GM19239 (cell line): ENCODE measurements at places on chromosomes 2 and 18.

DNA sequence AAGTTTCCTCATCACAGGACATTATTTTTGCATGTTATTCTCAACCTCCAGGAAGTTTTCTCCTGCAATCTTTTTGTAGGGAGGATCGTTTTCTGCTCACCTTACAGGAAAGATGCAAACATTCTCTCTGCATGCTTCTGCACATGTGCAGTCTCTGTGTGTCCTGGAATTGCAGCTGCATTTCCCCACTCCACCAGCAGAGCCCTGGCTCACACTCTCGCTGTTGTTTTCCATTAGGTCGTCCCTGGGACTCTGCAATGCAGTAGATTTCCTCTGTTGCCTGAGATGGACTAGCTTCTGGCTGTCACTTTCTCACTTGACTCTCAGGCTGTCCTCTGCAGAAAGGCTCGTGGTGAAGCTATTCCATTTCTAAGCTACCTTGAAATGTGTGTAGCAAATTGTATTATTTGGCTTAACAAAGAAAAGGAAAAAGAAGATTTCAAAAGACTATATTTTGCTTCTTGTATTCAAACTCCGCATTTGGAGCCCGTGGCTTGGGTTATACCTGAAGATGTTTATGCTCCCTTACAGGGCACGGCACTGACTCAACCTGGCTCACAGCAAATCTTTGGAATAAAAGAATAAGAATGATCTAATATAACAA lies 346.7 kb downstream of the RAD51AP2 start:
- DNase-seq, result no peak

DNA sequence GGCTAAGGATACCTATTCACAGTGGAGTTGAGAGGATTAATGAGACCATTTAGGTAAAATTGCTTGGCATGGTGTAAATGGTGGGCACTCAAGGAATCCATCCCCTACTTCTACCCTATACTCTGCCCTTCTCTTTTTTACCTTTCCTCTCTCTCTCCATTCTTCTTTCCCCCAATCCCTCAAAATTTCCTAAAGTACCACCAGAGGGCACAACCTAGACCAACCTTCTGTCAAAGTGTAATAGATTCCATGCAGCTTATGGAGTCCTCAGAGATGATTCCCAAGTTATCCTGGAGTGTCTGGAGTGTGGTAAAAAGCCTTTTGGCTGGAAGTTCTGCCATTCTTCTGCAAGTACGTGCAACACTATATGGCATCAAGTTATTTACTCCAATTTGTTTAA lies 33.0 kb upstream of the CCDC195 start:
- no peak for DNase-seq

DNA sequence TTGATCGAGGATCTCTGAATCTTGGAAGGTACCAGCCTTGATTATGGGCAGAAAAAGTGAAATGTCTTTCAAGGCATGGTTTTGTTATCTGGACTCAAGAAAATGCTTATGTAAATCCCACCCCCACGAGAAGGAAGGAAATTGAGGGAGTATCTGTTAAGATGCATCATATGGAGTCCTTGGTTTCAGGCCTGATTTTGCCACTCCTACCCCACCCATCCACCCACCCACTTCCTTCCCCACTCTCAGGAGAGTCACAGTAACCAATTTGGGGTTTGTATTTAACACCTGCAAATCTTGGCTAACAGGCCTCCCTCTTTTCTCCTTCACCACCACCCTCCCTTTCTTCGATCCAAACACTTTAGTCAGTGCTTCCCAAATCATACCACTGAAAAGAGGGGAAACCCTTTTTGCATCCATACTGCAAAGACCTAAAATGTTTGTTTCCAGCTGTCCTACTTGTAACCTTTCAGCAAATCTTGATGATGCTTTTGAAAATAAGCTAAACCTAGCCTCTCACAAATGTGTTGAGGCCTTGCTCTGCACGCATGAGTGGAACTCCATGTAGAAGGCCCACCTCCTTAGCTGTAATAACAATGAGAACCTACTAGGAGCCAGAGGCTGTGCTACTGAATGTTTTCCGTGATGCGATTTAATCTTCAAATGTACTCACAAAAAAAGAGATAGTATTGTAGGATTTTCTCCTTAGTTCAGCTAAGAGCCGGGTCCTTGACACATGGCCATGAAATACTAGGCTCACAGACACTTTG lies 34.8 kb downstream of the POU3F3 start:
- no peak for DNase-seq

DNA sequence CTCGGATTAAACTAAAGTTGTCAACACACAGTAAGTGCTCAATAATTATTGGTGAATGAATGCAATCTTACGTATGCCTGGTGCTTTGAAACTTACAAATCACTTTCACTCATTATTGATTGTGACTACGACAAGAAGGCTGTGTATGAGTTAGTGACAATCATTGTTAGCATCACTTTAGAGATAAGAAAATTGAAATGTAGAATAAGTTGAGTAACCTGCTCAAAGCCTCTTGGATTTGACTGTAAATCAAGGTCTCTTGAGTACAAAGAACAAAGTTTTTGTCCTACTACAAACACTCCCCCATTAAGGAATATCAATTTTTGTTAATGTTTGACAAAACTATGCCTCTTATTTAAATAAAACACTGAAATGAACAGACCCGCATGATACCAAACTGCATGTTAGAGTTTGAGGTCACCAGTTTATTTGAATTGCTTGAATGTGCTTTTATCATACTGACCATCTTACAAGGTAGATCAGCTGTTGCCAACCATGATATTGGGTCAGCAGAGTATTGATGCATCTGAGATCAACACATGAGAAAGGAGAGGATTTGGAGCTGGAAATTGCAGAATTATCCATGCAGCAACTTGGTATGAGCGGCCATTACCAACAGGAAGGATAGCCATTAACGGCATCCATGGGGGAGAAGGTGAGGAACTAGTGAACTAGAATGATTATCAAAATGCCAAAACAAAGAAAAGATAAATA lies 142.1 kb downstream of the IRS1 start:
- DNase-seq, result no peak

GRCh38 chr2:217551252-217551899 lies 451.4 kb downstream of the TNS1 start:
- DNase-seq, result no peak

DNA sequence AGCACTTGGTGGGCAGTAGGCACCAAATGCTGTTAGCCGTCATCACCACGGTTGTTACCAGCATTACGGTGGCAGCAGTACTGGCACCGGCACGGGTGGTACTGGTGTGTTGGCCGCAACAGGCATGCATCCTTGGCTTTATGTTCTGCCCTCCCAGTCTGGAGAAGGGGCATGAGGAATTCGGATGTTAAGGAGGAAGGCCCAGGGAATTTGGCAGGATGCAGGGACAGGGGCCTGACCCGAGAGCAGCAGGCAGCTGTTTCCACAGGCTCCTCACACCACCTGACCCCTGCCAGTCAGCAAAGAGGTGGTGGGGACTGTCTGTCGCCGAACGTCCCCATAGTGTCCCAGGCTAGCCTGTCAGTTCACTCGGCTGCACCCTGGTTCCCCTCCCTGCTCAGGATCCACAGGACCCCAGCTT lies 79.0 kb downstream of the EDAR start:
- DNase-seq, result no peak

DNA sequence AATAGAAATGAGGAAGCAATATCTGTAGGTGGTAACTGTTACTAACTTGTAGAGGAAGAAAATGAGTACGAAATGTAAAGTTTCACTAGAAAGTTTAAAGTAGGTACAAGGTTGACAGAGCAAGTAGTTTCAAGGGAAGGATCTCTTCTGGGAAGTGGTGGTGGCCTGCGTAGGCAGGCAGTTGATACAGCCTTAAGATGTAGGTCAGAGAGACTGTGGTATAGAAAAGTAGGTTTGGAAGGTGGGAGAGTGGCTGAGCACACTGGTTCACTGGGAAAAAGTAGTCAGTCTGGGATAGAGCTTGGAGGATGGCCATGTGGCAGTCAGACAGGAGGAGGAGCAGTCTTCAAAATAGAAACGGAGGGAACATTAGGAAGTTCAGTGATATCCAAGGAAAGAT lies 23.5 kb downstream of the KDM3A start:
- no peak for DNase-seq

- no peak for DNase-seq
Measured at GRCh38 chr2:229779650-229780049, 65.3 kb upstream of the DNER start.

- DNase-seq, result no peak
Measured at GRCh38 chr2:156430236-156430979, 5.8 kb upstream of the GPD2 start.

GRCh38 chr2:224584111-224584784 lies 915 bp downstream of the CUL3 start:
- DNase-seq, result no peak

- no peak for DNase-seq
Measured at GRCh38 chr2:194380011-194380410, 1277.0 kb upstream of the SLC39A10 start.
